Fibroblast of skin of scalp (primary cell): ENCODE measurements at places on chromosomes 7 and 10.
A peak's percentile ranks its signal among the peaks of the same experiment; 100 is the strongest.

DNA sequence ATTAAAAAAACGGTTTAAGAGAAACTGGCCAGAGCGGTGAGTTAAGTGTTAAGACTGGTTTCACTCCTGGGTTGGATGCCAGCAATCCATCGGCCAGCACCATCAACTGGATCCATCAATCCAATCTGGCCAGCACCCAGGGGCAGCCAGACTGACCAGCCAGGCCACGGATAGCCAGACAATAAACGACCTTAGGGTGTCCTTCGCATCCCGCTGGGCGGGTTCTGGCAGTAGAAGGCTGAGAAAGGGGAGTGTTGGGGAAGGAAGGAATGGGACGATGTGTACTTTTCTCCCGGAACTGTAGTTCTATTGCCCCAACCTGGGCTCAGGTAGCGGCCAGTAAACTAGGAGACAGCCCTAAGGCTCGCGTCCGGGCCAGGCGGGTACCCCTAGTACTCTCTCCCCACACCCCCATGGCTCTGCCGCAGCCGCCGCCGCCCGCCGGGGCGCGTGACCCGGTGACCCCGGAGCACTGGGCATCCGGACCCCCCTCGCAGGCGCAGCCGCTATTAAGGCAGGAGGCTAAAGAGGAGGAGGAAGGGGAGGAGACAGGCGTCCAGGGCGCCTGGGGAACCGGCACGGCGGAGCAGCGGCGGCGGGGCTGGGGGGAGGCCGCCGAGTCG lies at the start of gene CASD1:
CASD1 (plus strand) TSS at position 546 of the 623 bp plus-strand sequence. CDS start 276 bp downstream, outside the sequence.
- DNase-seq = peak; percentile 53

DNA sequence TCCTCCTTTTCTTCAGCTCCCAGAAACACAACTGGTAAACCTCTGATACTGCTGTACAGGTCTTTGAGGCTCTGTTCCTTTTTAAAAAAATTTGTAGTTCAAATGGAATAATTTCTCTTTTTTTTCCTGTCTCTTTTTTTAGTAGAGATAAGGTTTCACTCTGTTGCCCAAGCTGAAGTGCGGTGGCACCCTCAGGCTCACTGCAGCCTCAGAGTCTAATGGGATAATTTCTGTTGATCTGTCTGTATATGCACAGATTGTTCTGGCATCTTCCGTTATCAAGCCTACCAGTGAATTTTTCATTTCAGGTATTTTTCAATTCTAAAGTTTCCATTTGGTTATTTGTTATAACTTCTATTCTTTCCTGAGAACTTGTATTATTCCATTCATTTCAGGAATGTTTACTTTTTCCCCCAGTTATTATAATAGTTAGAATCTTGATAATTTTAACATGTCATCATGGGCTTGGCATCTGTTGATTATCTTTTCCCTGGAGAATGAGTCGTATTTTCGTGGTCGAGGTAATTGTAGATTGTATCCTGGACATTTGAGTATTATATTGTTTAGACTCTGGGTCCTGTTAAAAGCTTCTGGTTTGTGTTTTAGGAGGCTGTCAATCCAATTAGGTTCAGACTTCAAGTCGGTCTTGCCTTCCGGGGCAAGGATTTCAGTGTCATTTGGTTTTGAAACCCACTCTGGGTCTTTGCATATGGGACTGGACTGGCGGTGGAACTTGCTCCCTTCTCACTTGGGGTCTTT lies 24.5 kb downstream of the CRCP start:
- peak; percentile 50 for DNase-seq

- DNase-seq = no peak
These were observed 66.4 kb upstream of the SHH start for GRCh38 chr7:155878674-155879073.

DNA sequence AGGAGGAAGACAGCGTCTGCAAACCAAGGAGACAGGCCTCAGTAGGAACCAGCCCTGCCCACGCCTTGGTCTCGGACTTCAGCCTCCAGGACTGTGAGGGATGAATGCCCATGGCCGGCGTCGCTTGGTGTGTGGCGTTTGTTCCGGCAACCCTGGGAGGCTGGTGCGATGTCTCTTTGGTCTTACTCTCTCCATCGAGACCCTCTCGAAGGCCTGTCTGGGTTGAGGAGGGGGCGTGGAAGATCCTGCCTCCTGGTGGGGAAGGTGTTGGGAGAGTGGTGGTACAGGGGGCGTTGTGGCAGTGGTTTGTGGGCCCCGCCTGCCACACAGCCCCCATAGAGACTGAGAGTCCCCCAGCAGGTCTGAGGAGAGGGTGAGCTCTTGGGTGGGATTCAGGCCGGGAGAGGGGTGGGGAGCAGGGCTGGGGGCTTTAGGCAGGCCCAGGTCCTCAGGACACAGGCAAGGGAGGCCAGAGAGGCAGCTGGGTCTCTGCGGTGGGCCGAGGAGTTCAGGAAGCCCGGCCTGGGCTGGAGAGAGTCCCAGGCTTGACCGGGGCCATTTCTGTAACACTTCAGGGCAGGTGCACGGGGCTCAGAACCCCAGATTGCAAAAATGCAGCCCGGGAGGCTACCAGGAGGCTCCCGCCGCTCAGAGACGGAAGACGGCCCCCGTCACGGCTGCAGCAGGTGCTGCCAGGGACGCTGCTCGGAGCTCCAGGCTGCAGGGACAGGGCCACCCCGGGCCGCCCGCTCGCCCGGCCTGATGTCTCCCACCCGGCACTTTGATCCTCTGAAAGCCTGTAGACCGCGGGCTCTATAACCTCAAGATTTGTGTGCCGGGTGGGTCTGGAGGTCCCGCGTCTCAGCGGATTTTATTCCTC lies 33.8 kb upstream of the PSMG3 start:
- no peak for DNase-seq

- DNase-seq = no peak
These were observed 189.1 kb upstream of the ZMIZ1 start for GRCh38 chr10:78879621-78880020.
